ENCODE measurements at places on chromosomes 5 and 9. TPM values are rescaled to one million over a fixed set of nuclear protein-coding genes. Genes with fewer than 3 reads are reported as not detected.
A peak's percentile ranks its signal among the peaks of the same experiment; 100 is the strongest.

GRCh38 chr5:176173647-176174046 is 64.6 kb upstream of the SIMC1 start:
- H3K4me1 ChIP-seq, result no peaks in the 10 kb centered on the region
- no peaks in the 10 kb centered on the region for H3K36me3 ChIP-seq
- no peak overlapping the region for H3K27ac ChIP-seq
- peaks cover 34% of the 10 kb centered on the region for H3K27me3 ChIP-seq

GRCh38 chr9:74304598-74304997 is 192.5 kb upstream of the RORB start:
- H3K27ac ChIP-seq, result no peak overlapping the region
- no peak for DNase-seq
- H3K4me1 ChIP-seq, result no peaks in the 10 kb centered on the region
- H3K36me3 ChIP-seq, result no peaks in the 10 kb centered on the region
- H3K4me3 ChIP-seq, result no peak overlapping the region

DNA sequence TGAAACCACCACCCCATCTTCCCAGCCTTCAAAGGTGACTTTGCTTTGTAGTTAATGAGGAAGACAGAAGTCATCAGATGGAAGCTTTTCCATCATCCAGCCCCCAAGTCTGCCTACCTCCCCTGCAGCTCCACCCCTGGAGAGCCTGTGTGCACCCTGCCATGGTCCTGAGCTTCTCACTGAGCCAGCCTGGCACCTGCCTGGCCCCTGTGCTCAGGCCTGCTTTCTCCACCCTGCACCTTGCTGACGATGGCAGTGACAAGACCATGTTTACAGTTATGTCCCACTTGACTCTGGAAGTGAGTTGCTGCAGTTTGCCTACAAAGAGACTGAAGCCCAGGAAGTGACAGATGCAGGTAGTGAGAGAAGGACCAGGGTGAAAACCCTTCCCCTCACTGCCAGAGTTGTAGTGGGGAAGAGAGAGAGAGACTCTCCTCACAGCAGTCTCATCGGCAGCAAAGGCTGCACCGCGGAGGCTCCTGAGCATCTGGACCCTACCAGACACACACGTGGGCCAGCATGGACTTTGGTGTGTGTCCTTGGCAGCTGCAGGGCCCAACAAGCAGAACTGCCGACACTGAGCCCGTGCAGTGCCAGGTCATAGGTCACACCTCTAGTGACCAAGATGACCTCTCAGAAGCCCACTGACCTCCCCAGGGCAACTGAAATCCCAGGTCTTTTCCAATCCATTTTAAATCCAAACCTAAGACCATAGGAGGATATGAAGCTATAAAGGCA is 107.1 kb downstream of the CACNA1B start:
- H3K4me3 ChIP-seq, result no peak overlapping the region
- no peak for DNase-seq
- no peaks in the 10 kb centered on the region for H3K27me3 ChIP-seq
- no peaks in the 10 kb centered on the region for H3K4me1 ChIP-seq

DNA sequence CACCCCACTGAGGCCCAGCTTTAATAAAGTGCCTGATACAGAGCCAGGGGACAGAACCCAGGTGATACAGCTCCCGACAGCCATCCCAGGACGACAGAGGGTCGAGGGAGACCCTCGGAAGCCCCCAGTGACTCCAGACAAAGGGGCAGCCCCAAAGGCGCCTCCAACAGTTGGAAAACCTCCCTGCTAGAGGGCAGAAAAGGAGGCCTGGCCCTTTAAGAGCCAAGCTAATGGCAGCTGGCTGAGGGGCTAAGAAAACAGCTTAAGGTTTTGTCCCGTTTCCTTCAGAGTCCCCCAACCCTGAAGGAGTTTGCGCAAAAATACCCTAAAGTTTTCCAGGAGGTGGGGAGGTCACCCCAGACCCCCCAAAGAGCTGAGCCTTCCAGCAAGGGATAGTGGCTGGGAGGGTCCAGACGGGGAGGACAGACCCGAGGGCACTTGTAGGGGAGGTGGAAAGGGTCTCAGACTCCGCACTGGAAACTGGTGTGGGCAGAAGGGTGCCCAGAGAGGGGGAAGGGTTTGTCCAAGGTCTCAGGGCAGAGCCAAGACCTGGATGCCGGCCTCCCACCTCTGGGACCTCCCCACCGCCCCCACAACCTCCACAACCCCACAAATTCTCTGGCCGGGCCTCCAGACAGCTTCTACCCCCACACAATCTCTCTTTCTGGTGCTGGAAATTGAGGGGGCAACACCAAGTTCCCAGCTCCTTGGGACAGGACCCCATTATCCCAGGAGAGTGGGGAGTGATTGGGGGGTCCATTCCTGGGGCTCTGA is 8.2 kb upstream of the AK1 start:
- no peak overlapping the region for H3K4me3 ChIP-seq
- no peak overlapping the region for H3K27ac ChIP-seq
- no peaks in the 10 kb centered on the region for H3K27me3 ChIP-seq
- no peaks in the 10 kb centered on the region for H3K4me1 ChIP-seq
- H3K36me3 ChIP-seq, result peaks cover 43% of the 10 kb centered on the region

PCDHAC2 gene
- not detected for total RNA-seq

- no peak overlapping the region for H3K4me3 ChIP-seq
- H3K4me1 ChIP-seq, result peaks cover 6% of the 10 kb centered on the region
- no peak overlapping the region for H3K27ac ChIP-seq
- DNase-seq, result peak; percentile 5
Measured at GRCh38 chr5:138668451-138669380, 84.5 kb upstream of the CTNNA1 start.

GRCh38 chr9:29753638-29754037 is 2180.4 kb upstream of the C9orf72 start:
- H3K4me1 ChIP-seq, result no peaks in the 10 kb centered on the region
- H3K27ac ChIP-seq, result no peak overlapping the region
- no peak overlapping the region for H3K4me3 ChIP-seq
- DNase-seq, result no peak
- no peaks in the 10 kb centered on the region for H3K27me3 ChIP-seq

DNA sequence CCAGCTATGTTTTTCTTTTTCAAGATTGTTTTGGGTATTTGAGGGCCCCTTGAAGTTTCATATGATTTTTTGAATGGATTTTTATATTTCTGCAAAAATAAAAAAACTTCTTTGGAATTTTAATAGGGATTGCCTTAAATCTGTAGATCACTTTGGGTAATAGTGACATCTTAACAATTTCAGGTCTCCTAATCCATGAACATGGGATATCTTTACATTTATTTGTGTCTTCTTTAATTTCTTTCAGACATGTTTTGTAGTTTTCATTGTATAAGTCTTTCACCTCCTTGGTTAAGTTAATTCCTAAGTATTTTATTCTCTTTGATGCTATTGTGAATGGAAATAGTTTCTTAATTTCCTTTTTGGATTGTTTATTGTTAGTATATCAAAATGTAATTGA is 79.1 kb downstream of the PPIC start:
- H3K27ac ChIP-seq, result no peak overlapping the region
- no peaks in the 10 kb centered on the region for H3K27me3 ChIP-seq
- peaks cover 10% of the 10 kb centered on the region for H3K36me3 ChIP-seq
- no peaks in the 10 kb centered on the region for H3K4me1 ChIP-seq
- DNase-seq, result no peak

Measured in GM23248 (cell line).